ENCODE measurements at places on chromosomes 2 and 18.
A peak's percentile ranks its signal among the peaks of the same experiment; 100 is the strongest.

- H3K4me3 ChIP-seq: no peak overlapping the region
- H3K27ac ChIP-seq: no peak overlapping the region
- no peaks in the 10 kb centered on the region for H3K36me3 ChIP-seq
- DNase-seq: no peak
- H3K4me1 ChIP-seq: no peaks in the 10 kb centered on the region
Observed at GRCh38 chr2:75328156-75328555, 128.8 kb upstream of the TACR1 start.

- H3K36me3 ChIP-seq: no peaks in the 10 kb centered on the region
- H3K4me1 ChIP-seq: no peaks in the 10 kb centered on the region
- H3K27me3 ChIP-seq: no peaks in the 10 kb centered on the region
- DNase-seq: no peak
- no peak overlapping the region for H3K4me3 ChIP-seq
Observed at GRCh38 chr18:68262690-68263294, 452.1 kb downstream of the TMX3 start.

DNA sequence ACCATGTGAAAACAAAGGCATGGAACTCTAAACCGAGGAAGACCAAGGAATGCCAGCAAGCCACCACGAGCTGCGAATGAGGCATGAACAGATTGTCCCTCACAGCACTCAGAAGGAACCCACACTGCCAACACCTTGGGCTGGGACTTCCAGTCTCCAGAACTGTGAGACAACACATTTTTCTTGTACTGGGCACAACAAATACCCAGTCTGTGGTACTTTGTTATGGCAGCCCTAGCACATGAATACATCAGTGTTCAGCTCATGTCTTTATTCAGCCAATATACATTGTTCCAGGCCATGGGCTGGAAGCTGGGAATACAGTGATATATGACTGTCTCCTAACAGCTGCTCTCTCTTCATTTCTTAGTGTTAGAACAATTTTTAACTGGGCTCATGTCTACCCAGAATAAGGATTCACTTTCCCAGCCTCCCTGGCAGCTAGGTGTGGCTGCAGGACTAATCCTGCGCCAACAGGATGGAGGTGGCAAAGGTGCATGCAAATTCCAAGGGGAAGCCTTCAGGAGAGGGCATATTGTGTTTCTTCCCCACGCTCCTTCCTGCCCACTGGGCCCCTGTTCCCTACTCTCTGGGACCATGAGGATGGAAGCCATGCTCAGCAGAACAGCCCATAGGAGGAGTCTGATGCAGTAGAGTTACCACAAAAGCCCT lies 59.6 kb downstream of the STPG4 start:
- no peak overlapping the region for H3K27ac ChIP-seq
- no peaks in the 10 kb centered on the region for H3K27me3 ChIP-seq
- DNase-seq: no peak
- H3K4me3 ChIP-seq: no peak overlapping the region
- H3K4me1 ChIP-seq: no peaks in the 10 kb centered on the region
- no peaks in the 10 kb centered on the region for H3K36me3 ChIP-seq

GRCh38 chr2:221792971-221793521 lies 220.9 kb upstream of the EPHA4 start:
- H3K27ac ChIP-seq: peak overlapping the region; percentile 61
- H3K36me3 ChIP-seq: peaks cover 13% of the 10 kb centered on the region
- H3K4me3 ChIP-seq: peak overlapping the region; percentile 35
- peaks cover 2% of the 10 kb centered on the region for H3K4me1 ChIP-seq

DNA sequence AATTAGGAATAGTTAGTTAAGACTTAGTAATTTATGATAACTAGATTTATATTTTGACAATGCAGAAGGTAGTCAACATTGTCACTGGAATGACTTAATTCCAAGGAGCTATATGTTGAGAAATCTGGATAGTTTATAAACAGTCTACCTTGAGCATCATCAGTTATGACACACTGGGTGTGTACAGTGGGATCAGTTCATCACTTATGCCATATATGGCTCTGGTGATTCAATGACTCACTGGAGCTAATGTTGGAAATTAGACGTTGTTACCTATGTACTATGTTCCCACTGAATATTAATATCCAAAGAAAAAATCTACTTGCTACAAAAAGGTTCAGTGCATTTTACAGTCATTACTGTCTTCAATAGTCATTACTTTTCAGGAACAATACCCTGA lies 34.0 kb upstream of the ITPRID2 start:
- no peaks in the 10 kb centered on the region for H3K36me3 ChIP-seq
- no peak overlapping the region for H3K4me3 ChIP-seq
- no peak overlapping the region for H3K27ac ChIP-seq
- no peaks in the 10 kb centered on the region for H3K27me3 ChIP-seq

- H3K27ac ChIP-seq: no peak overlapping the region
- no peak overlapping the region for H3K4me3 ChIP-seq
- no peaks in the 10 kb centered on the region for H3K4me1 ChIP-seq
- DNase-seq: no peak
- H3K36me3 ChIP-seq: peaks cover 9% of the 10 kb centered on the region
- no peaks in the 10 kb centered on the region for H3K27me3 ChIP-seq
Observed at GRCh38 chr2:234022424-234022823, 28.1 kb upstream of the SPP2 start.

- no peaks in the 10 kb centered on the region for H3K36me3 ChIP-seq
- no peaks in the 10 kb centered on the region for H3K4me1 ChIP-seq
- no peak overlapping the region for H3K4me3 ChIP-seq
- DNase-seq: no peak
- H3K27ac ChIP-seq: no peak overlapping the region
Observed at GRCh38 chr2:1784087-1784486, 39.8 kb upstream of the PXDN start.

Data from H9 (cell line).